ENCODE measurements at places on chromosomes 12 and 14.

- DNase-seq, result no peak
Observed at GRCh38 chr12:120994589-120995337, 16.4 kb downstream of the HNF1A start.

DNA sequence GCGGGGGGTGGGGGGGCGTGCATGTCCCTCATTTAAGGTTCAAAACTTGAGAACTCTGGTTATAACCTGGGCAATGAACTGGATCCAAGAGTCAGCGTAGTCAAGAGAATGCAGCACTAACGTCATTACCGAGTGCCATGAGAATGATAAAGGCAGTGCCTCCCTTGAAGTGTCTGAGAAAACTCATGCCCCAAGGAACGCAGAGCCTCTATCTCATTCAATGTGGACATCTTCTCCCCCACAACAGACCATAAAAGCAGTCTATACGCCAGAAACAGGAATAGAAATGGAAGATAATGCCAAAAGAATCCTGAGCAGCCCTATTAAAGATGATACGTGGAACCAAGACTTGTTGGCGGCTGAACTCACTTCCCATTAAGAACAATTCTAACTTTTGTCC, 208.6 kb downstream of the MED13L start:
- DNase-seq, result no peak

- no peak for DNase-seq
Observed at GRCh38 chr12:83919081-83919480, 993.5 kb downstream of the SLC6A15 start.

DNA sequence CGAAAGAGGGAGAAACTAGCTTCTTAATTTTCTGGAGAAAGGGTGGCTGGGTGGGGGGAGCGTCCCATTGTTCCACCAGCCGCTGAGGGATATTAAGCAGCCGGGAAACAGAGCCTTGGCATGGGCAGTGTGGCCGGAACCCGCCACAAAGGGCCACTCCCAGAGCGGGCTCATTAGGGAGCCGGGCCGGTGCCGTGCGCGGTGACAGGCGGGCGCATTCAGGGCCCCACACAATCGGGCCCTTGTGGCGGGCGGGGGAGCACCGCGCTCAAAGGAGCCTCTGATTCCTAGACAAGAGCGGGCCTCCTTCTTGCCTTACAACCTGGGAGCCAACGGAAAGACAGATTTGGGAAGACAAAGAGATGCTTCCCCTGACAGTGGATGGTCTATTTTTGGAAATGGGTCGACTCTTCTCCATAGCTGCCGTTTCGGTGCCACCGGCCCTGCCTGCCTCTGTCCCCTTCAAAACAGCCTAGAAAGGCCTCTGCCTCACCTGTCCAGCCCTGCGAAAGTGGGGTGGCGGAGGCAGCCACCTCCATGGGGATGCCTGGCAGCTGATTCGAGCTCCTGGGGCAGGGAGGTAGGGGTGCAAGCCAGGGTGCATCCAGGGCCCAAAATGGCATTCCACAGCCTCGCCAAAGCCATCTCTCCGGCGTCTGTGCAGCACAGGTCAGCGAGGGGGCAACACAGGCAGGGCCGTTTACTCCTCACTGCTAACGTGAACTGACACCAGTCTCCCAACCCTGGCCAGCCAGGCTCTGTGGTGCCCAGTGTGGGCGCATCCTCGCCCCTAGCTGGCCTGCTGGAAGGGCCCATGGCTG, 10.9 kb downstream of the CCDC85C start:
- DNase-seq, result no peak

DNA sequence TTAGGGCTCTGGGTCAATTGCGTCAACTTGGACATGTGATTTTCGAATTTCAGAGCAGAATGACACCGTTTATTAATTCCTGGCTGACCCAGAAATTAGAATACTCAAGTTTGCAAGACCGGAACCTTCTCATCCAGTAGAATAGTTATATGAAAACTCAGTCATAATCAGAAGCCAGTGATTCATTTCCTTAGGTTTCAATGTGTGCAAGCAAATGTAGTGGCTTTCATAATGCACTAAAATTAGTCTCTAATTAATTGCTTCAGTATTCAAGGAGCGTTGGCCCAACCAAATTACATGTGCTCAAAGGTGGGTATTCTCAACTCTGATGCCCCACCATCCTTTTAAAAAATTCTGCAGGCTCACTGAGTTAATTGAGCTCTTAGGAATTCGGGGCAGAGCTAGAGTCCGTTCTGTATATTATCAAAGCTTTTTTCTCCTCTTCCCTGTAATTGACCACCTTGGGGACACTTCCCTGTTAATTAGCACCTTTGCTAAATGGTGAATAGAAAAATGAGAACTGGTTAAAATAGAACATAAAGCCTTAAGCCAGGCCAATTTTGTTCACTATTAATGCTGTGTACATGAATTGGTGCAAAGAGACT, 55.4 kb downstream of the DAO start:
- no peak for DNase-seq

DNA sequence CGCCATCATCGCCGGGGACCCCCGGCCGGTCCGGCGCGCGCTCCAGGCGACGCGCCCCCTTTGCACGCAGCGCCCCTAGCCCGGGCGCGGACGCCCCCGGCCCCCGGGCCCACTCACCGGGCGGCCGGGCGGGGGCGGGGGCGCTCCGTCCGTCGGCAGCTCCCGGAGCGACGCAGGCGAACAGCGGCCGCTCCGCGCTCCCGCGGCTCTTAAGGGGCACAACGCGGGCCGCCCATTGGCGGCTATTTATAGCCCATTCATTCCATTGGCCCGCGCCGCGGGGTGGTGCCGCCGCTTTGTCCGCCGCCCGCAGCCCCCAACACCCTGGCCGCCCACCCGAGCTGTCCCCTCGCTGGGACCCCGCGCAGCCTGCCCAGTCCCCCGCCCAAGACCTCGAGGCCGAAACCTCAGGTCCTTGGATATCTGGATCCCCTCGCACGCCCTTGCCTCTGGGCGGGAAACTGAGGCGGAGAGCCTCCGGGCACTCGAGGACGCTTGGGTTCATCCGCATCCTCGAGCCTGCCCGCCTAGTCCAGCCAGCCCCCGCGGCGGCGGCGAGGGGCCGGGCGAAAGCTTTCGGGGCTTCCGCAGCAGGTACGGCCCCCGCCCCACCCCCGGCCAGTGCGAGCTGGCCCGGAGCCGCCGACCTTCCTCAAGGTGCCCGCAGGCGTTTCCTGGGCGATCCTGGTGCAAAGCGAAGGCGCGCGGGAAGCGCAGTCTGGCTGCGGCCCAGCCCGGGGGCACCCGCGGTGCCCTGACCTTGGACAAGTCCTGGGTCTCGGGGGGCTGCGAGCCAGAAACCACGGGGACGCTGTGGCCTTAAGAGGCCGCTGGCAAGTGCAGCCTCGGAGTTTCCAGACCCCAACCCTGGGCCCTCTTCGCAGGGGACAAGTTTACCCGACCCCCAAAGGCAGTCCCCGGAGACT, at the start of gene CKB:
CKB (minus strand) TSS at position 182 of the 926 bp plus-strand sequence. CDS start 337 bp downstream, outside the sequence.
- no peak for DNase-seq

GRCh38 chr14:101774006-101774795, 12.7 kb downstream of the PPP2R5C start:
- DNase-seq, result no peak

Measured in smooth muscle cell of the brain vasculature (primary cell).